ENCODE measurements at places on chromosomes 3 and 15.

GRCh38 chr3:122694966-122695365 is 14.3 kb downstream of the PARP14 start:
- no peak for DNase-seq

DNA sequence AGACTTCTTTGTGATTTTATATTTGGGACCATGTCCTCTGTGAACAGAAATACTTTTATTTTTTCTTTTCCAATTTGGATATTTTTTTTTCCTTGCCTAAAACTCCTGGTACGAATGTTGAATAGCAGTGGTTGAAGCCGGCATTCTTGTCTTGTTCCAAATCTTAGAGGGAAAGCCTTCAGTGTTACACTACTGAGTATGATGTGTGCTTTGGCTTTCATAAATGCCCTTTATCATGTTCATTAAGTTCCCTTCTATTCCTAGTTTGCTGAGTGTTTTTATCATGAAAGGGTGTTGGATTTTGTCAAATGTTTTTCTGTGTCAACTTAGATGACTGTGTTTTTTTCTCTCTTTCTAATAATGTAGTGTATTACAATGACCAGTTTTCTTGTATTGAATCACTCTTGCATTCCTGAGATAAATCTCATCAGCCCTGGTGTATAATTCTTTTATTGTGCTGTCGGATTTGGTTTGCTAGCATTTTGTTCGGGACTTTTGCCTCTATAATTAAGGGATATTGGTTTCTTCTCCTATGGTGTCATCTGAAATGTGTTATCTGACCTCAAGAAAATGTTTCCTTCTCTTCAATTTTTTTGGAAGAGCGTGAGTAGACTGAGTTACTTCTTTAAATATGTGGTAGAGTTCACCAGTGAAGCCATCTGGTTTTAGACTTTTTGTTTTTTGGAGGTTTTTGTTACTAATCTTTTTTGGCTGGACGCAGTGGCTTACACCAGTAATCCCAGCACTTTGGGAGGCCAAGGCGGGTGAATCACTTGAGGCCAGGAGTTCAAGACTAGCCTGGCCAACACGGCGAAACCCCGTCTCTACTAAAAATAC is 33.3 kb downstream of the MAP1A start:
- DNase-seq, result no peak

DNA sequence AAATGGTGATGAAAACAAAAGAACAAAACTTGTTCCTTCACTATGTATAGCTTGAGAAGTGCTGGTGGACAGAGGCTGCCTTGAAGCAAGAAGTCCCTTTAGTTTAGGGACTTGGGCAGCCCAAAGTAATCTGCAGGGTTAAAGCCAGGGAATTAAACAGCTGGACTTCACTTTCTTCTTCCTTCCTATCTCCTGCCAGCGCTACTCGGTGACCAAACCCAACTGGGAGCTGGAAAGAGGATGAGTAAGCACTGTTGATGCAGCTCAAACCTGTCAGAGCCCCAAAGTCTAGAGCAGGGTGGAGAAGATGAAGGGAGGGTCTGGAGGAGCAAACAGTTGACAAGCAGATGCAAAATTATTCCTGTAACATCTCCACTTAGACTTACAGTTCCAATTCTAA is 73.1 kb upstream of the FBN1 start:
- DNase-seq, result no peak

- DNase-seq, result no peak
Observed at GRCh38 chr3:116930786-116931185, 221.2 kb downstream of the TUSC7 start.

GRCh38 chr3:50430191-50430590 is 70.9 kb upstream of the TMEM115 start:
- no peak for DNase-seq

DNA sequence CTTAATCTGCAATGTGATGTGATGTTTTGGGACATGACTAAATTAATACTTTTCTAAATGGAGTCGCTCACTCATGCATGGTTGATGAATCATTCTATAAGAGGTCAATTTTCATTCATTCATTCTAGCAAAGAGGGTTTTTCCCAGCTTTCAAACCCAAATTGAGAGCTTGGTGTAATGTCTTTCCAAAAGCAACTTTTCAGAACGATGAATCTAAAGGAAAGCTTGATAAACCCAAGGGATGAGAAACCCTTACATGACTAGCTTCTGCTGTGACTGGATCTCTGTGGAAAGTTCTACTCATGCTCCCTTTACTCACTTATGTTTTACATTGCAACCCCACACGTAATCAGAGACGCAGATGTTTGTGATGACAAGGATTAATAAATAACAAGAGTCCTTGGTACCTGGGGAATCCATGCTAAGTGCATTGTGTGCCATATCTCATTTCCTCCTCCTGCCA is 47.7 kb downstream of the PDZRN3 start:
- DNase-seq, result no peak

GRCh38 chr15:66284271-66284670 is 9.1 kb upstream of the DIS3L start:
- DNase-seq, result no peak

DNA sequence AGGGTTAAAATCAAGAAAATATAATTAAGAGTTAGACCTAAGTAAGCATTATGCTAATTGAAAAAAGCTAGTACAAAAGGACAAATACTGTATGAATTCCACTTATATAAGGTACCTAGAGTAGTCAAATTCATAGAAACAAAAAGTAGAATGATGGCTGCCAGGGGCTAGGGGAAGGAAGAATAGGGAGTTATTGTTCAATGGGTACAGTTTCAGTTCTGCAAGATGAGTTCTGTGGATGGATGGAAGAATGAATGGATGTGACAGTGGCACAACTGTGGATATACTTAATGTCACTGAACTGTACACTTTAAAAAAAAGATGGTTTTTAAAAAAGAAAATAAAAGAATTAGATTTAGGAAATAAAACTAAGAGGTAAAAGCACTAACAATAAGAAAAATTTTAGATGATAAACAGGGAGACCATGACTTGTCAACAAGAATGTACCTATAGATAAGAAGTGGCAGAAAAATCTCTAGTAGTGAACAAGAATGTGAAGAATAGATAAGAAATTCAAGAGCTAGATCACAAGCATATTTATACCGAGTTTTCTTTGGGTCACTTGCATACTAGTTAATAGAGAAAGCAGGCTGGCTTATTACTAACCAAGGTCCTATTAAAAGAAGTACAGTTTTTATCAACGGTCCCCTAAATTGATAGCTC is 5.5 kb downstream of the IFT80 start:
- DNase-seq, result no peak

GRCh38 chr3:157282261-157283191 is 122.6 kb upstream of the CCNL1 start:
- no peak for DNase-seq

Measured in smooth muscle cell of the brain vasculature (primary cell).